ENCODE measurements at places on chromosomes 4 and X.
A peak's percentile ranks its signal among the peaks of the same experiment; 100 is the strongest.

DNA sequence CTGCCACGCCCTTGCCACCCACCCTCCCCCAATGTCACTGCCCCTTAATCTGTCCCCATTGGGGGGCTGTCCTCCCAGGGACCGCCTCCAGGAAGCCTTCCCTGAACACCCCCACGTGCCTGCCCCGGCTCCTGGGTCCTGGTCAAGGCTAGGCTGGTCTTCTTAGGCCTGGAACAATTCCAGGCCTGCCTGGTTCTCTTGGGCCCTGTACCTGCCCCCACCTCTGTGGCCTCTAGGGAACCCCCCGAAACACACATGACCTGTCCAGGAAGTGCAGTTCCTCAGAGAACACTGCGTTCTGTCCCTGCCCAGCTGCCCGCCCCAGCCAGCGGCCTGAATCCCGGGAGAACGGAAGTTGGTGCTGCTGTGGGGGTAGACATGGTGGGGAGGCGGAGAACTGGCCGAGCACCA lies 5.1 kb downstream of the MXD4 start:
- no peak for DNase-seq

- DNase-seq: no peak
These were observed 265.1 kb downstream of the SLC39A8 start for GRCh38 chr4:102080184-102080583.

GRCh38 chrX:136258951-136259350 lies 7.8 kb upstream of the MAP7D3 start:
- no peak for DNase-seq

DNA sequence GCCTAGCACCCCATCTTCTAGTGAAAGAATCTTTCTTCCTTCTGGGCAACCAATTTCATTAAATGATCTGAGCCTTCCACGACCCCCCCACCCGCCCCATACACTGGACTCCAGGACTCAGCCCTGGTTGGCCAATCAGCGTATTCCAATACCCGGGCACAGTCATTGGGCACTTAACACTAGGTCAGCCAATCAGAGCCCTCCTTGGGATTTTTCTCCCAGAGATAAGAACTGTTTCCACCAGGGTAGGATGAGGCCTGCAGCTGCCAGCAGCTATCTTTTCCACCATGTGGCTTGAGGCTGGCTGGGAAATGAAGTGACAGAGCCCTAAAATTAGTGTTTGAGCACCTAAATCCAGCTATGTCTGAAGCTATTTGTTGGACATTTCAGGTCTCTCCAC lies 418.8 kb downstream of the BCOR start:
- DNase-seq: no peak

DNA sequence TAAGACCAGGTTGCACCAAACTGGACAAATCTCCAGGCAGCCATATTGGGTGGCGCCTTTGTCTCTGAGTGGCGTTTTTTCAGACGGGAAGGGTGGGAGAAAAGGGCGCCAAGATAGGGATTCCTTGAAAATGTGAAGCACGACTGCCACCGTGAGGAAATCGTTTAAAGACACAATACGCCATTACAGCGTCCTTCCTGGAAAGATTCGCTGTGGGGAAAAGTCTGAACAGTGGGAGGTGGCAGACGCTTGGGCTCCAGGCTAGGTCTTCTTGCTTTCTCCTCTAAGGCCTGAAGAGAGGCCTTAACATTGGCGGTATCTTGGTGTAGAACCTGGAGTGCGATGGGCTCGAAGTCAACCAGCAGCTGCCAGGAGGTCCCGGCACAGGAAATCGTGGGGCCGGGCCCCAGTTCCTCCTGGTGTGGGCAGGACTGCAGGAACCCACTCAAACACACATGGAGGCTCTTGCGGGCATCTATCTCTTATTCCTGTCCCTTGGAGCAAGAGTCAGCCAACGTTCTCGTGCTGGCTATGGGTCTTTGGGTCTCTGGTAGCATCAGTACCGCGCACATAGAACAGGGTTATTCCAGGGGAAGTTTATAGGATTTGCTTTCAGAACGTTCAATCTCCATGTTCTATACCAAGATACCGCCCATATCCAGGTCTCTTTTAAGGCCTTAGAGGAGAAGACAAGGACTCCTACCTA lies 208.8 kb downstream of the OR13H1 start:
- DNase-seq: peak; percentile 80

GRCh38 chr4:105572296-105572695 lies 19.9 kb downstream of the ARHGEF38 start:
- no peak for DNase-seq

GRCh38 chrX:106378616-106379015 lies 210.5 kb downstream of the PWWP3B start:
- DNase-seq: no peak

- DNase-seq: no peak
These were observed 35.4 kb upstream of the TMEM184C start for GRCh38 chr4:147581606-147582350.

DNA sequence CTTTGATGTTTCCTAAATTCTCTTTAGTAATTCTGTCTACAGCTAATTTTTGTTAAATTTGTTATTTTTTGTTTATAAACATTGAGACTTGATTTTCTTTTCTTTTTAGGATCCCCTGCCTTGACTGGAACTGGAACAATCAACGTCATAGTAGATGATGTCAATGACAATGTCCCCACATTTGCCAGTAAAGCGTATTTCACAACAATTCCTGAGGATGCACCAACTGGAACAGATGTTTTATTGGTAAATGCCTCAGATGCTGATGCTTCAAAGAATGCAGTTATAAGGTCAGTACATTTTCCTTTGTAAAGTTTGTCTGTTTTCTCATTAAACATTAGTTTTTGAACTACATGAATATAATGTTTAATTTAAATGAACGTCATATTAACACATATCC lies 119.4 kb downstream of the FAT4 start:
- DNase-seq: no peak

DNA sequence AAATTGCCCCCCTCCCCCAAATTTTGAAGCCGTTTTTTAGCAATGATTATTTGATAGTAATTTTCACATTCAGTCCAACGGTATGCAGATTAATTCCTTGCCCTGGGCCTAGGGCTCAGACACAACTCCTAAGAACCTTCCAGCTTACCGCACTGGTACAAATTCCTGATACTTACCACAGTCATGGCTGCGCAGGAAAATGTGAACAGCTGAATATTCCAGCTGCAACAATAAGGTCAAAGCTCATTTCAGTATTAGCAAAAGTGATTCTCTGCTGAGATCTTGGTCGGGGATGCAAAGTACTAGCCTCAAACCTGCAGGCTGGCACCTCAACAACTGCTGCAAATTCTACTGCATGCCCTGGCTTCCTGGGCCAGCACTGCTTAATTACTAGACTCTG lies 3.0 kb downstream of the ATP11C start:
- DNase-seq: no peak

- peak; percentile 49 for DNase-seq
These were observed 17.0 kb upstream of the PAPSS1 start for GRCh38 chr4:107736924-107737448.

DNA sequence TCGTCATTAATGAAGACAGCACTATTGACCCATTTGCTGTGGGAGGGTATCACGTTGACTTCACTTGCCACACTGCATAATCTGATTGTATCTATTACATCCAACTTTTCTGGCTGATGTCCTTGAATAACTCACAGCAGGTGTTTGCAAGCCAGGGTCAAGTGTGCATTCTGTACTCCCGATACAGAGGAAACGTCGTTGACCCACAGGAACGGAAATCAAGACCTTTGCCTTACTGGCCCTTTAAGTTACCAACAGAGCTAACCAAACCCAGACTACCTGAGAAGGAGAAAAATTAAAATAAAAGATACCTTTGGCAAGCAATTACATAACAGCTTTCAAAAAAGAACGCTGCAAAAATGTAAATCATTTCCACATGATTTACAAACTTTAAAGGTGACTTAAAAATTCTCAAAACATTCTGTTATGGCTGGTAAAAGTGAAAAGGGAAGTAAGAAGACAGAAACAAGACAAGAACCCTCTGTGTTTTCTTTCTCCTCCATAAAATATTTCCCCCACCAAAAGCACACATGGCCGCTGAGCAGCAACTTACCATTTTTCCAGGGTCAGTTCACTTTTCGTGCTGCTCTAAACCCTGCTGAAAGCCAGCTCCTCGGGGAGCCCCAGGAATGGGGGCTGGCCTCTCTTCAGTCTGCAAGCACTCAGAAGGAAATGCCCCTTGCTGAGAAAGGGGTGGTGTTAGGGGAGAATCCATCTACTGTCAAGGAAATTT lies 6.5 kb upstream of the SHISA3 start:
- no peak for DNase-seq

DNA sequence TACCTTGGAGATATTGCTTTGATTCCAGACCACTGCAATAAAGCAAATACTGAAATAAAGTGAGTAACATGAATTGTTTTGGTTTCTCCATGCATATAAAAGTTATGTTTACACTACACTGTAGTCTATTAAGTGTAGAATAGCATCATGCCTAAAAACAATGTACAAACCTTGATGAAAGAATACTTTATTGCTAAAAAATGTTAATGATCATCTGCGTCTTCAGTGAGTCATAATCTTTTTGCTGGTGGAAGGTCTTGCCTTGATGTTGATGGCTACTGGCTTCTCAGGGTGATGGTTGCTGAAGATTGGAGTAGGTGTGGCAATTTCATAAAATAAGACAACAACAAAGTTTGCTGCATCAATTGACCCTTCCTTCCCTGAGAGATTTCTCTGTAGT lies 145.1 kb downstream of the SHROOM4 start:
- DNase-seq: no peak

- DNase-seq: no peak
These were observed 83.3 kb downstream of the SLC7A11 start for GRCh38 chr4:138158746-138159297.
